Stimulated activated CD4-positive, alpha-beta T cell treated with anti-CD3 and anti-CD28 coated beads, Interleukin-1b, Interleukin-23, amount 100 ng/mL, for 1 hour (primary cell): ENCODE measurements at places on chromosomes 5 and 9.

DNA sequence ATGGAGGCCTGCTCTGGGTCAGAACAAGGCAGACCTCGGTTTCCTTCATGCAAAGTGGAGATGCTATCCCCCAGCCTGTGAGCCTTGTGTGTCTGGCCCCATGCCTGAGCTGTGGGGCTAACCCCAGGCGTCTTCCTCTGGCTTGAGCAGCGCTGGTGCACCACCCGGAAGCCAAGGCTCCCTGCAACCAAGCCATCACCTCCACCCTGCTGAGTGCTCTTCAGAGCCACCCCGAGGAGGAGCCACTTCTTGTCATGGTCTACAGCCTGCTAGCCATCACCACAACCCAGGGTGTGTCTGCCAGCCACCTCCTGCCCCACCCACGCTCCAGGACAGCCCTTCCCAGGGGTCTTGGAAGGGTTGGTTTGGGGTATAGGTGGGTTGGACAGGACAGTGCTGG lies 16.2 kb downstream of the REXO4 start:
- no peak for DNase-seq

GRCh38 chr9:95435074-95435728 lies 81.6 kb downstream of the PTCH1 start:
- DNase-seq = no peak

- DNase-seq = no peak
These were observed 300.4 kb downstream of the IRX2 start for GRCh38 chr5:2451100-2451499.

- no peak for DNase-seq
These were observed 417.1 kb downstream of the CSNK1G3 start for GRCh38 chr5:123929055-123929474.

GRCh38 chr5:92147266-92147665 lies 764.1 kb upstream of the ARRDC3 start:
- DNase-seq = no peak

DNA sequence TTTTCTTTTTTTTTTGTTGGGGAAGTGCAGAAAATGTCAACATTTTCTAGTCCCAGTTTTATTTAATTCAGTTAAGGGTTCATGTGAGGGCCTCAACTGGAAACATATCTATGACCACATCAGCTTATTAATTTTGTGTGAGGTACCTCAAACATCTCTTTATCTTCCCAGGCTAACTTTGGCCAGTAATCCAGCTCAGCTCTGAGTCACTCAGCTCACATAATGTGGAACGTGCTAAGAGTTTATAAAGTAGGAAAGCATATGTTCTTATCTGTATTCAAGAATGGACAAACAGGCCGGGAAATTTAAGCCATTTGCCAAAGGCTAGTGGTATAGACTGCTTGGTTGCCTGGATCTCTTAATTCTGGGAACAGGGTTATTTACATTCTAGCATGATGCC lies 118.4 kb downstream of the INSYN2B start:
- DNase-seq = no peak
